Stimulated activated CD4-positive, alpha-beta T cell treated with anti-CD3 and anti-CD28 coated beads, Interleukin-15, amount 100 ng/mL, for 1 hour (primary cell): ENCODE measurements at places on chromosomes 4 and X.
A peak's percentile ranks its signal among the peaks of the same experiment; 100 is the strongest.

DNA sequence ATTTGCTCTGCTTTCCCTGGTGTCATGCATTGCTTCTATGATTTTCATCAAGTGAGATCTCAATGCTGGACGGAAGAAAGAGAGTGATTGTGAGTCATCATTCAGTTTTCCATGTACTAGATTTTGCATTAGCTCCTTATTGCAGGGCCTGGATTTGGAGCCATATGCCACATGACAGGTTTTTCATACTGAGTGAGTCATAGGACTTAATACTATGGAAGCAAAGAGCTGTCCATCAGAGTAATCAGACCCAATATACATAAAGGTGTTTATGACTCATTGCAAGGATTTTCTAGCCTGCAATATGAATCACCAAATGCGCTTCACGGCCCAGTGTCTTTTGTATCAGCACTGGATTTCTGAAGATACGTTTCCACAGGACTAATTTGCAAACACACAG lies 11.2 kb upstream of the TFDP3 start:
- DNase-seq = no peak

- peak; percentile 21 for DNase-seq
Observed at GRCh38 chr4:22237155-22237751, 278.6 kb downstream of the ADGRA3 start.

DNA sequence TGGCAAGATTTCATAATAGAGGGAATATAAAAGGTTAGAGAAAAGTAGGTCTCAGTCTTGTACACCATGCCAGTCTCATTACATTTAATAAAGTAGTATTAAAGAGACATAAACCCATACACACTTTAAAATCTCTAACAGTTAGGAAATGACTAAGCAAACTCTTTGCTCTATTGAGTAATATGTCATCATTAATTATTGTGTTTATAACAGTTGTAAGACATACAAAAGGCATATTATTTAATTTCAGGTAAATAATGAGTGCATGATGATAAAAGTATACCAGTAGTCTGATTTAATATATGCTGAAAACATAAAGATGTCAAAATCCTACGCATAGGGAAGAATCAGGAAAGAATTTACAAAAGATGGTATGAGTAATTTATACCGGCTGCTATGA lies 31.0 kb upstream of the FGG start:
- DNase-seq = no peak

DNA sequence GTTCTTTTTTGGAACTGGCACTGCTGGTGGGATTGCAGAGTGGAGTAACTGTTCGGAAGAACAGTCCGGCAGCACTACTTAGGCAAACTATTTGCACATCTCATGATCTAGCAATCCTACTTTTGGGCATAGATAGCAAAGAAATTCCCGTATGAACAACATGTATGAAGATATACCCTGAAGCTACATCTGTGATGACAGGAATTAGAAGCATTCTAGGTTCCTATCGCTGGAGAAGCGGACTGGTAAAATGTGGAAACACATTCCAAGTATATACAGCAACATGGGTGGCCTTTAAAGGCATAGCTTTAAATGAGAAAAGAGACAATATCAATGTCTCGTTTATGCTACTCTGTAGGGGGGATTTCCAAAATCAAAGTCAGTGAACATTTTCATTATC lies 3.1 kb downstream of the DCAF16 start:
- DNase-seq = no peak

DNA sequence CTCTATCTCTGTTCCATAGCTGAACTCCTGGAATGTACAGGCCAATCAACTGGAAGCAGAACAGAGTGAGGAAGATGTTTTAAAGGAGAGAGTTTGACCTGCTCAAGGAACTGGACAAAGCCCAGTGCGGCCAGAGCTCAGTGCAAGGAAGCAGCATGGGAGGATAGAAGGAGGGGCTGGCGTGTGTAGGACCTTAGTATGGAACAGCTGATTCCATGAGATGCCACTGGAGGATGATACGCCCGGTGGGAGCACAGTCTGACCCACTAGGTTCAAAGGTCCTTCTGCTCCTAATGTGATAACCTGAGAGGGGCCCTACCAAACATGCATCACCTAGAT lies 81.5 kb downstream of the USP46 start:
- no peak for DNase-seq

GRCh38 chr4:60948008-60948407 lies 252.1 kb upstream of the ADGRL3 start:
- DNase-seq = no peak

DNA sequence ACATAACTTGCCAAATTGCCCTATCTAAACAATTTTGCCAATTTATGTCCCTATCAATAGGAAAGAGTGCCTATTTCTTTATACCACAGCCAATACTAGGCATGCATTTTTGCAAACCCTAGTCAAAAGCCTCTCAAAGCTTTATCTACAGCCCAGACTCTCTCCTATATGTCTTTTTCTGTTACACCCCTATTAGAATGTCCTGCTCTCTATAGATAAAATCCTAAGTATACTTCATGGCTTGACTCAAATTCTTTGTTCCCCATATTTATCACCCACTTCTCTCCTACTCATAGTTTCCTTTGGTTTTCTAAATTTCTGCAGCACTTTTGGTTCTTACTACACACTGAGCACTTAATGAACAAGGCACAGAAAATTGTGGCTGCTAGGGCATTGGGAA lies 38.0 kb downstream of the NUP62CL start:
- DNase-seq = no peak

- DNase-seq = no peak
Observed at GRCh38 chrX:65925005-65925404, 114.9 kb downstream of the VSIG4 start.

DNA sequence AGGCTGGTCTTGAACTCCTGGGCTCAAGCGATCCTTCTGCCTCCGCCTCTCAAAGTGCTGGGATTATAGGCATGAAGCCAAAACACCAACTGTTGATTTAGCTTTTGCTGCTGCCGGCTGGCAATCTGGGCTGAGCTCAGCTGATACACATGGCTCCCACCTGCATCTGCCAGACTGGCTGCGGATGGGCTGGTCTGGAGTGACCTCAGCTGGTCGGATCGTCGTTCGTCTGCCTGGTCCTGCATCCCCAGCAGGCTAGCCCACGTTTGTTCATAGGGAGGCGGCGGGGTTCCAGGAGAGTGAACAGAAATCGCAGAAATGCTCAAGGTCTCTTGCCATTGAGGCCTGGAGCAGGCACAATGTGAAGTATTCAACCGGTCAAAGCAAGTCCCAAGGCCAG lies 74.4 kb upstream of the DDX3X start:
- no peak for DNase-seq

DNA sequence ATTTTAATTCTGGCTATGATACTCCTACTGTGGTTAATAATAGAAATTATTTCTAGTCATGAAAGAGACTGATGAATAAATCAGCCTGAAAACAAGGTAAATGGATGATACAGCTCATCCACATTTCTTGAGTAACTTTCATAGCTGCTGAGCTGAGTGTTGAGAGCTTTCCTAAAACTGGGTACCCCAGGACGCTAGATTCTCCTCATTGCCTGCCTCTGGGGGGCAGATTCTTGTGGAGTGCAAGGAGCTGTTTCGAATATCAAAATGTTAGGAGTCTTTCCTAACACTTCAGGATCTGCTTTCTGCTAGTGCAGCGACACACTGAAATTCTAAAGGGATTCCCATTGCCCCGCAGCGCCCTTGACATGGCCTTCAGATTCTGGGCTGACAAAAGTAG lies 2.1 kb downstream of the MND1 start:
- DNase-seq = no peak

DNA sequence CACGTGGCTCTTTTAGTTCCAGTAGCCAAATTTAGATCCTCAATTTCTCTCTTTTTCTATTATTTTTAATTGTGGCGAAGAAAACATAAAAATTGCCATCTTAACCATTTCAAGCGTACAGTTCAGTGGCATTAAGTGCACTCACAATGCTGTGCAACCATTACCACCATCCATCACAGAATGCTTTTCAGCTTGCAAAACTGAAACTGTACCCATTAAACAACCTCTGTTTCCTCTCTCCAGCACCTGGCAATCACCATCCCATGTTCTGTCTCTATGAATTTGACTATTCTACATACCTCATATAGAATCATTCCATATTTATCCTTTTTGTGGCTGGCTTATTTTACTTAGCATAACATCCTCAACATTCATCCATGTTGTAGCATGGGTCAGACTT lies 74.9 kb downstream of the METTL14 start:
- DNase-seq = no peak

DNA sequence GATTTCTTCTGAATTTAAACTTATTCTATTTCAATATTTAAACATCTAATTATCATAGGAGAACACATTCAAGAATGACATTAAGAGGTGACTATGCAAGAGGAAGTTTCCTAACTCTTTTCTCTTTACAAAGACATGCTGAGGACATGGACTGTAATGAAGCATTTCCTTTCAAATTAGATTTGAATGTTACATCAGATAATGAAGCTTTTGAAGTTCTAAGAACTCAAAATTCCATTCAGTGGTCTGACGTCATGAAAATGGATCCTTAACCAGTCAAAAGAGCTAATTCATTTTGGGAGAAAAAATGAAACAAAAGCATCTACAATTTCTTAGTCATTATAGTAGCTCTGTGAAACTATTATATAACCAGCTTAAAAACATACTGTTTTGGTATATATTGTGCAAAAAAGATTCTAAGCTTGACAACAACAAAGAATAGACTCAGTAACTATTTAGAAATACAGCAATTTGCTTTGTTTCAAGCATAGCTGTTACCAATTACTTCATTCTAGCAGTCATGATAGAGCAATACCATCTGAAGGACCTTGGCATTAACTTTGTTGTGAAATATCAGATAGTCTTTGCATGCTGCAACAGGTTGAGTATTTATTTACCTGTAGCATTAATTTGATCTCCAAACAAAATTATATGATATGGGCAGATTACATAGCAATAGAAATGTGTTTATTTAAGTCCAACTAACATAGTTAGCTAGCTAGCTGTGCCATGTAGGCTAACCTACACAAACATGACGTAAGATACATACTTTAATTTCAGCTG lies 13.7 kb upstream of the DTHD1 start:
- no peak for DNase-seq

DNA sequence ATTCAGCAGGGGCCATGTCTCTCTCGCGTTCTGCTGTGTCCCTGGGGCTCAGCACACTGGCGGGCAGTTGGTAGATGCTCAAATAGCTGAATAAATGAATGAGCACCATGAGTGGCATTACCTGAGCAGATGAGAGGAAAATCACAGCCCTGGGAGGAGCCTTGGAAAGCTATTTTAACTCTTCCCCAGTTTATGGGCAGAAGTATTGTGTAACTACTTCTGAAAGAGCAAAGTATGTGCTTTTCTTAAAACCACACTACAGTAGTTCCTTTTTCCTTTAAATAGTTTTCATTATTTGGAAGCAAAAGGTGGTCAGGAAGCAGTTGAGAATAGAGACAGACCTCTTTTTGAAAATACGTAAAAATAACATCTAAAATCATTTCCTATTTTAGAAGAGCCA lies 3.0 kb upstream of the PLAC1 start:
- DNase-seq = no peak

DNA sequence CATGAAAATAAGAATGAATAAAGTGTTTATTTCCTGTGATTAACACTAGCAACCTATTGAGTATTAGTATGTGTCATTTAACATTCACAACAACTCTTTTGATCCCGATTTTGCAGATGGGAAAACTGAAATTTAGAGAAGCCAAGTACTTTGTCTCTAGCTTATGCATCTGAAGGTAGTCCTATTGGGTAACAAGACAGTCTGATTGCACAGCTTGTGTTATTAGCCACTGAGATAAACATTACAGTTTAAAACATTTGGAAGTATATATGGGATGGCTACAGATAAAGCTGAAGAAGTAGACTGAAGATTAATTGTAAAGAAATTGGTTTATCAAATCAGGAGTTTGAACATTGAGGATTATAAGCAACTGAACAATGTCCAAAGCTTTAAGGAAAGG lies 99.6 kb upstream of the PDE5A start:
- no peak for DNase-seq

DNA sequence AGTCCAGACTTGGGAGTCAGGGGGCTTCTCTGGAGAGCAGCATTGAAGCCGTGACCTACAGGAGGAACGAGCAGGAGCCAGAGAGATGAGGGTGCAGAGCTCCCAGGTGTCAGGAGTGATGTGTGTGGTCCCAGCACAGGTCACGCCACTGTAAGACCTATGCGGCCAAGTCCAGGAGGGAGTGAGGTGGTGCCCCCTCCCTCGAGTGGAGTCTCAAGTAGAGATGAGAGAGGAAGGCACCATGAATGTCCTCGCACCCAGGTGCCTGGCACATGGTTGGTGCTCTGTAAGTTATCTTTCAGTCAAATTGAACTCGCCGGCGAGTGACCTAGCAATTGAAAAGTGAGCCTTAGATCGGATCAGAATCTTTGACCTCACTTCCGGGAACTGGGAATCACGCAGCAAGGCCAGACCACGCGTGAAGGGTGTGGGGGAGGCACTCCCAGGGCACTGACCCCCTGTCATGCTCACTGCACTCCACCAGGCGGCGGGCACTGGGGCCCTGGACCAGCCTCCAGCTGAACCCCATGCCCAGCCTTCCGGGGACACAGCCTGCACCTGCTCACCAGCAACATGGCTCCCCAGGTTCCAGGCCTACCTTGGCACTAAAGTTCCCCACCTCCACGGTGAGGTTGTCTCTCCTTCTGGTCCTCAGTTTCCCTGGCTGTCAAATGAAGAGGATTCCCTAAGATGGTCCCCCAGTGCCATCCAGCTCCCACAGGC lies 127.4 kb downstream of the HMX1 start:
- no peak for DNase-seq

DNA sequence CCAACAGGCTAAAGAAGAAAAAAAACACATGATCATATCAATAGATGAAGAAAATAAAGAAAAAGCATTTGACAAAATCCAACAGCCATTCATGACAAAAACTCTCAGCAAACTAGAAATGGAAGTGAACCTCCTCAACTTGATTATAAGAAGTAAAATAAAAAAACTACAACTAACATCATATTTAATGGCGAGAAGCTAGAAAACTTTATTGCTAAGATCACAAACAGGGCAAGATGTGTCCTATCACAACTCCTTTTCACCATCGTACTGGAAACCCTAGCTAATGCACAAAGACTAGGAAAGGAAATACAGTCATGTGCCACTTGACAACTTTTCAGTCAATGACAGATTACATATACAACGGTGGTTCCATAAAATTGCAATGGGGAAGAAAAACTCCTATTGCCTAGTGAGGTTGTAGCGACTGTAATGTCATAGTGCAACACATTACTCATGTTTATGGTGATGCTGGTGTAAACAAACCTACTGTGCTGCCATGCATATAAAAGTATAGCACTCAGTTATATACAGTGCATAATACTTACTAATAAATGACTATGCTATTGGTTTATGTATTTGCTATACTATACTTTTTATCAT lies 12.1 kb upstream of the MANBA start:
- DNase-seq = no peak

DNA sequence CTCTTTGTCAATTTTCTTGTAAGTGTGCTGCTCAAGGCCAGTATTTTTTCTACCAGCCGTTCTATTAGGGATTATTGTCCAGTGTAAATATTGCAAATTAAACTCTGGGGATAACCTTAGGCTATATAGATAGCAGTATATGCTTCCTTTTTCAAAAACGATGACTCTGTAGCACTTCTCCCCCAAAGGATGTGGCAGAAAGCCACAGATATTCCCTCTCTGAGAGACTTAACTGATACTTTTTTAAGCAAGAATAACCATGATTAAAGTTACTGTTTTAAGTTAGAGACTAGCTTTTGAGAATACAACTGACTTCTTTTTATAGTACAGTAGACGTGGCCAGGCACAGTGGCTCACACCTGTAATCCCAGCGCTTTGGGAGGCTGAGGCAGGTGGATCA lies 130.0 kb downstream of the FHIP1A start:
- DNase-seq = no peak
